ENCODE measurements at places on chromosomes 1 and 21.

GRCh38 chr1:12370333-12370975 is 140.6 kb downstream of the VPS13D start:
- DNase-seq: peak; percentile 16

- DNase-seq: peak; percentile 62
Observed at GRCh38 chr1:43836267-43836951, 97.2 kb upstream of the ARTN start.

GRCh38 chr1:13549021-13549420 is 34.6 kb upstream of the PDPN start:
- DNase-seq: no peak

DNA sequence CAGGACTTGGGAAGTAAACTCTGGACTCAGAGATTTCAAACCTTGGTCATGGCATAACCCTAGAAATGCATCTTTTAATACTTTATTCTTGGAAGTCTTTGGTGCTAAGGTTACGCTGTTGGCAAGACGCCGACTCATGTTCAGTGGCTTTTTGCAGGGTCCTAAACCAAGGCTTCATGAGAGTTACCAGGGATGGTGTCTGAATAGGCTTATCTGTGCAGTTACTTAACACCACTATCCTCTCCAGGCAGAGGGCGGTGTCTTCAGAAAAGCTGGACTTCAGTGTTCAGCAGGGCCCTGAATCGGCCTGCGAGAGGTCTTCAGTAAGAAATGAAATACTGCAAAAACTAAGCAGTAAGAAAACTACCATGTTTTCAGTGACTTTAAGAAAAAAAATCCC is 58.3 kb downstream of the SIM2 start:
- no peak for DNase-seq

DNA sequence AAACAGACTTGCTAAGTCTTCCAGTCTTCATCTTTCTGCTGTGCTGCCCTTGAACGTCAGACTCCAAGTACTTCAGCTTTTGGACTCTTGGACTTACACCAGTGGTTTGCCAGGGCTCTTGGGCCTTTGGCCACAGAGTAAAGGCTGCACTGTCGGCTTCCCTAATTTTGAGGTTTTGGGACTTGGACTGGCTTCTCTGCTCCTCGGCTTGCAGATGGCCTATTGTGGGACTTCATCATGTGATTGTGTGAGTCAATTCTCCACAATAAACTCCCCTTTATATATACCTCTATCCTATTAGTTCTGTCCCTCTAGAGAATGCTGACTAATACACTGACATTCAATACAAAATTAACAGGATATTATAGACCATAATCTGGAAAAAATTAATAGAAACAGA is 628.1 kb downstream of the PLPP3 start:
- no peak for DNase-seq

DNA sequence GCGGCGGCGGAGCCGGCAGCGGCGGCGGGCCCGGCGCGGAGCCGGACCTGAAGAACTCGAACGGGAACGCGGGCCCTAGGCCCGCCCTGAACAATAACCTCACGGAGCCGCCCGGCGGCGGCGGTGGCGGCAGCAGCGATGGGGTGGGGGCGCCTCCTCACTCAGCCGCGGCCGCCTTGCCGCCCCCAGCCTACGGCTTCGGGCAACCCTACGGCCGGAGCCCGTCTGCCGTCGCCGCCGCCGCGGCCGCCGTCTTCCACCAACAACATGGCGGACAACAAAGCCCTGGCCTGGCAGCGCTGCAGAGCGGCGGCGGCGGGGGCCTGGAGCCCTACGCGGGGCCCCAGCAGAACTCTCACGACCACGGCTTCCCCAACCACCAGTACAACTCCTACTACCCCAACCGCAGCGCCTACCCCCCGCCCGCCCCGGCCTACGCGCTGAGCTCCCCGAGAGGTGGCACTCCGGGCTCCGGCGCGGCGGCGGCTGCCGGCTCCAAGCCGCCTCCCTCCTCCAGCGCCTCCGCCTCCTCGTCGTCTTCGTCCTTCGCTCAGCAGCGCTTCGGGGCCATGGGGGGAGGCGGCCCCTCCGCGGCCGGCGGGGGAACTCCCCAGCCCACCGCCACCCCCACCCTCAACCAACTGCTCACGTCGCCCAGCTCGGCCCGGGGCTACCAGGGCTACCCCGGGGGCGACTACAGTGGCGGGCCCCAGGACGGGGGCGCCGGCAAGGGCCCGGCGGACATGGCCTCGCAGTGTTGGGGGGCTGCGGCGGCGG is 1.0 kb downstream of the ARID1A start:
- DNase-seq: no peak

GRCh38 chr1:4778056-4778455 is 123.6 kb downstream of the AJAP1 start:
- peak; percentile 69 for DNase-seq

GRCh38 chr1:173529106-173529505 is 52.0 kb downstream of the PRDX6 start:
- DNase-seq: no peak

DNA sequence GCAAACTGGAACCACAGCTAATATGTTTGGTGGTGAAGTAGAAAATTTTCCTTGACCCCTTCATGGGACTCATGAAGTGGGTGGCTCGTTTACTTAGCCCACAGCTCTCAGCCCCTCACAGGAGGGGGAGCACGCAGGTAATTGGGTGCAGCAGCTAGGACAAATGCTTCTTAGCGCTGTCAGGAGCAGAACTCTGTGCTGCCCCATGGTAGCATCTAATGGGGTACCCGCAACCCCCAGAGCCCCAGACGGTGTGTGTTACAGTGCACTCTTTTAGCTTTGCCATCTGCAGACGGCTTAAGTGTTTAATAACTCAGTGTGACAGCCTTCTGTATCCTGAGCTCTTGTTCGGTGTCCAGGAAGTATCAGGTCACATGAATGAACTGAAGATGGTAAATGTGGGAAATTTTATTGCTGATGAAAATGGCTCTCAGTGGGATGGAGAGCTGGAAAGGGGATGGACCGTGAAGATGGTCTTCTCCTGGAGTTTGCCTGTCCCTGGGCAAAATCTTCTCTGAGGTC is 189.6 kb upstream of the ZRANB2 start:
- DNase-seq: no peak

GRCh38 chr1:55006931-55007330 is 8.2 kb downstream of the BSND start:
- DNase-seq: no peak

- DNase-seq: no peak
Observed at GRCh38 chr1:228147768-228148167, 2.0 kb upstream of the GJC2 start.

DNA sequence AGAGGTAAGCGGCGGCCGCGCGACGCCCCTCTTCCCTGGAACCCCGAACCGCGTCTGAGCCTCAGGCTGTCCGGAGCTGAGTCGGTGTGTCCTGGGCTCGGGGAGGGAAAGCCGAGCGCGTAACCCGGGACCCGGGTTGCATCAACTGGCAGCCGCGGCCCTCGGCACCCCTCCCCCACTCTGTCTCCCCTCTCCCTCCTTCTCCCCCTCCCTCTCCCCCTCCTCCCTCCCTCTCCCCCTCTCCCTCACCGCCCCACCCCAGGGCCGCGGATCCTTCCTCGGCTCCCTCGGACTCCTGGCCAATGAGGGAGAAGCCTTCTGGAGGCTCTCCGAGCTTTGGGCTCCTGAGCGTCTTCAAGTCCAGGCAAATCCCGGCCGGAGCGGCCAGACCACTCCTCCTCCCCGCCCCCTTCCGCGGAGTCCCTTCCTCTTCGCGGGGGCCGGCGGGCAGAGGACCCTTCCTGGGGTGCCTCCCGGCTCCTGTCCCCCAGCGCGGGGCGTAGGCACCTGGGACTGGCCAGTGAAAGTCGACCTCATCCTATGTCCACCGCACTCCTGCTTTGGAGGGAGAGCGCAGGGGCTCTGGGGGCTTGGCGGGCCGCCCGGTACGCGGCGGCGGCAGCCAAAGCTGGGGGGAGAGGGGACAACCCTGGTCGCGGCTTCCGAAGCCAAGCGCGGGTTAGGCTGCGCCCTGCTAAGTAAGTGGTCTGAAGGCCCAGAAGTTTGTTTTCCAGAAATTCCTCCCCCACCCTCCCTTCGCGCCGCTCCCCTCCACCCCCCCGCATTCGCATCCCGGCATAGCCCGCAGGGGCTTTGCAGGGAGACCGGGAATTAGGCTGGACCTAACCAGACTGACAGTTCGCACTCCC is 850 bp downstream of the SESN2 start:
- peak; percentile 93 for DNase-seq

- no peak for DNase-seq
Observed at GRCh38 chr1:106396020-106396419, 660.5 kb upstream of the PRMT6 start.

- DNase-seq: no peak
Observed at GRCh38 chr1:172938681-172939080, 112.1 kb downstream of the TNFSF18 start.

DNA sequence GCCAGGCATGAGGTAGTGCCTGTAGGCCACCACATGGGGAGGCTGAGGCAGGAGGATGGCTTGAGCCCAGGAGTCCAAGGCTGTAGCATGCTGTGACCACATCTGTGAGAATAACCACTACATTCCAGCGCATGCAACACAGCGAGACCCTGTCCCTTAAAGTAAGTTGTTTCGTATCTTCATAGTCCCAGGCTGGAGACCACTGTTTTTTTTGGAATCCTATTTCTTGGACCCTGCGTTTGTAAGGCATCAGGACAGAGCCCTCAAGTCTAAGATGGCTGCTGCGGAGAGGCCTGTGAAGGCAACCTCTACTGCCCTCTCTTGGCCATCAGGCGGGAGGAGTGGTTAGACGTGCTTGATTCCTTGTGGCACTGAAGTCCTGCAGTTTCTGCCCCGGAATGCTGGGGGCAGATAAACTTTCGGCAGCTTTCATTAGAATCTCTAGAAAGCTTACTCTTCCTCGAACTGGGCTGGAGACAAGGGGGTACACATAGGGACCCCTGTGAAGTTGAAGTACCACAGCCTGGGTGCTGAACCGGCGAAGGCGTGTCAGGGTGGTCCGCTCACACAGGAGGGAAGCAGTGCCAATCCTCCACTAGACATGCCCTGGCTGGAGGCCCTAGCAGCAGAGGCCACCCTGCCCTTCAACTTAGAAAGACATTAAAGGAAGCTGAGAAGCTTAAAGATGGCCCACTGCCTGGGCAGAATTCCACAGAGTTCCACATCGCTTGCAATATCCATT is 36.6 kb downstream of the RABIF start:
- no peak for DNase-seq

GRCh38 chr1:99677416-99677815 is 31.5 kb downstream of the PALMD start:
- DNase-seq: no peak

DNA sequence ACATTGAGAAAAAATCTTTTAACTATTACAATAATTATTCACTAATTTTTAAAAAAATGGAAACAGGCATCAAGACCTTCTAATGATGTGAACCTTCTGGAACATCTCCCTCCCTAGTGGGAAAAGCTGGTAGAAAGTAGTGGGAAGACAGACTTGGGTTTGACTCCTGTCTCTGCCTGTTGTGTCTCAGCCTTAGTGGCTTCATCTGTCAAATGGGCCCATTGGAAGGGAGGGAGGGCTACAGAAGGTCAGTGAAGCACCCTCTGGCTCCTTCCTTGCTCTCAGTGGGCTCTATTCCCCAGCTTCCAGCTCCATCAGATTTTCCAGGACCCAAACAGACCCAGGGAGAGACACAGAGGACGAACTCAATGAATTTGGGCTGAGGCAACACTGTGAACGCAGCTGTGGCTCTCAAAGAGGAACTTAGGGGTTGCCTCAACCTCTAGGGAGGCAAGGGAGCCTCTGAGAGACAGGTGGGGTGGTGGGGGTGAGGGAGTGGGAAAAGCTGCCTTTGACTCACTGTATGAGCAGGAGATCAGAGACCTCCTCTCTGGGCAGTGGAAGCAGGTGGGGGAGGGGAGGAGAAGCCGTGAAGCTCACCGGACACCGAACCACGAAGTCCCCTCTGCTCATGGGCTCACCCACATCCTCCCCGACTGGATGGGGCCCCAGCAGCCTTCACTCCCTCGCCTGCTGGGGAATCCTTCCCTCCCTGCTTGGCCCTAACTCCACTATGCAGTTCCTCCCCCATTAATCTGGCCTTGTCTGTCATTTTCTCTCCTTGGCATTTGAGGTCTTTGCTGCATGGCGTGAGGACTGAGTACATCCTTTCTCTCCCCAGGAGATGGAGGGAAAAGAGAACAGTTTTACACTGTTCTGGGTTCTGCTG is 4.5 kb downstream of the CNR2 start:
- no peak for DNase-seq

DNA sequence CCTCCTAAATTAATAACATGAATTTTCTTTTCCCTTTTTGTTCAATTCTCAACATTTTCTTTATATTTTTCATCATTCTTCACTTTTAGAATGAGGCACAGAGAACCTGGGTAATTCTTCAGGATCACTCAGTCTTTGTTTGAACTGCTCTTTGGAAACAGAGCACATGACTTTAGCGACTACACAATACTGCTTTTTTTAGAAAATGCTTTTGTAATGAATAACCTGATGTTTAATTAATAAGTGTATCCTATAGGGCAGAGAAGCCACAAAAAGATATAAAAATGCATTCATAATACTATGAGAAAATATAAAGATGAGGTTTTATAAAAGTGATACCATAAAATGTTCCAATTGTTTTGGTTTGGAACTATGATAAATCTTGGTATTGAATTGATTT is 77.8 kb downstream of the LRRC7 start:
- no peak for DNase-seq

- DNase-seq: no peak
Observed at GRCh38 chr1:232550007-232550406, 79.9 kb downstream of the SIPA1L2 start.

DNA sequence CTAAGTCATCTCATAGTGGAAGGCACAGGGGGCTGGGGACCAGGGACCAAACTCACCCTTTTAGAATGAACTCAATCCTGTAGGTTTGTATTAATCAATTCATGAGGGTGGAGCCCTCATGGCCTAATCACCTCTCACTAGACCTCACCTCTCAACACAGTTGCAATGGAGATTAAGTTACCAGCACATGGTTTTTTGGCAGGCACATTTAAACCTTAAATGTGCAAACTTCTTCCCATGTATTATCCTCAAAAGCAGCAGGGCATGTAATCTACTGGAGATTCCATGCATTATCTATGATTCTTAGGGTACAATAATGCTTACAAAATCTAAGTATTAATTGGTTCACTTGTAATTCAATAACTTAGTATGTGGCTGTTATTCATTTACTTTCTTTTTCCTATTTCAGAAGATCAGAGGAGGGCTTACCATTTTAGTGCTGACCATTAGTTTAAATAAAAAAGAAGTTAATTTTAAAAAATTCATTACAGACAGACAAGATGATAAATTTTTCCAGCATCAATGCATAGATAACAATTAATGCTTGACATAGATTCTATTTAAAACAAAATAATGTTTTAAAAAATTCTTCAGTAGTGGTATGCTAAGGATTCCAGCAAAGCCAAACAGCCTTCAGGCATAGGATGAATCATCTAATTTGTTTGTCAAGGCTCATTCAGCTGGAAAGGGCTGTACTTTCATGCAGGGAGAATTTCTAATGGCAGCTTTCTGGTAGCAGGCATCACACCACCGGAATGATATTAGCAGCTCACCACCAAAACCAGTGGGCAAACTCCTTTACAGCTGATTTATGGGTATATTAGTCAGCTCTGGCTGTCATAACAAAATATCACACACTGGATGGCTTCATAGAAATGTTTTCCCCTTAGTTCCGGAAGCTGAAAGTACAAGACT is 124.6 kb upstream of the ZNF648 start:
- peak; percentile 55 for DNase-seq

- no peak for DNase-seq
Observed at GRCh38 chr1:69492286-69492685, 75.4 kb upstream of the LRRC7 start.

GRCh38 chr1:228218513-228219244 is 10.8 kb downstream of the OBSCN start:
- no peak for DNase-seq
